ENCODE measurements at places on chromosomes 6 and 20.

GRCh38 chr20:59784365-59784764, 149.1 kb downstream of the SYCP2 start:
- DNase-seq: no peak

- DNase-seq: no peak
Measured at GRCh38 chr20:12827816-12828385, 180.9 kb upstream of the SPTLC3 start.

GRCh38 chr6:161631676-161632194, 357.9 kb upstream of the AGPAT4 start:
- DNase-seq: no peak

- no peak for DNase-seq
Measured at GRCh38 chr6:26243132-26243531, 121.9 kb upstream of the BTN3A2 start.

DNA sequence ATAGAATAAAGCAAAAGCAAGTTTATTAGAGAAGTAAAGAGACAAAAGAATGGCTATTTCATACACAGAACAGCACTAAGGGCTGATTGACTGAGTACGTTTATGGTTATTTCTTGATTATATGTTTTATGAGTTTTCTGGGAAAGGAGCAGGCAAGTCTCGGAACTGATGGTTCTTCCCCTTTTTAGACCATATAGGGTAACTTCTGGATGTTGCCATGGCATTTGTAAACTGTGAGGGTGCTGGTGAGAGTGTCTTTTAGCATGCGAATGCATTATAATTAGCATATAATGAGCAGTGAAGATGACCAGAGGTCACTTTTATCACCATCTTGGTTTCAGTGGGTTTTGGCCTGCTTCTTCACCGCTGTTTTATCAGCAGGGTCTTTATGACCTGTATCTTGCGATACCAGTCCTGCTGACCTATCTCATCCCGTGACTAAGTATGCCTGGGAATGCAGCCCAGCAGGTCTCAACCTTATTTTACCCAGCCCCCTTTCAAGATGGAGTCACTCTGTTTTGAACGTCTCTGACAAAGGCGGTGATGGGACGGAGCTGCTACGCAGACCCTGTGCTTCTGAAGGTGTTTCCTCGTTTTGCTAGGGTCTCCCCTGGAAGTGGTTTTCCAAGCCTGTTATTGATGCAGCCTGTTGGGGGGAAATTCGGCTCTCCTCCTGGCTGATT, 45.4 kb upstream of the BMP6 start:
- DNase-seq: no peak

DNA sequence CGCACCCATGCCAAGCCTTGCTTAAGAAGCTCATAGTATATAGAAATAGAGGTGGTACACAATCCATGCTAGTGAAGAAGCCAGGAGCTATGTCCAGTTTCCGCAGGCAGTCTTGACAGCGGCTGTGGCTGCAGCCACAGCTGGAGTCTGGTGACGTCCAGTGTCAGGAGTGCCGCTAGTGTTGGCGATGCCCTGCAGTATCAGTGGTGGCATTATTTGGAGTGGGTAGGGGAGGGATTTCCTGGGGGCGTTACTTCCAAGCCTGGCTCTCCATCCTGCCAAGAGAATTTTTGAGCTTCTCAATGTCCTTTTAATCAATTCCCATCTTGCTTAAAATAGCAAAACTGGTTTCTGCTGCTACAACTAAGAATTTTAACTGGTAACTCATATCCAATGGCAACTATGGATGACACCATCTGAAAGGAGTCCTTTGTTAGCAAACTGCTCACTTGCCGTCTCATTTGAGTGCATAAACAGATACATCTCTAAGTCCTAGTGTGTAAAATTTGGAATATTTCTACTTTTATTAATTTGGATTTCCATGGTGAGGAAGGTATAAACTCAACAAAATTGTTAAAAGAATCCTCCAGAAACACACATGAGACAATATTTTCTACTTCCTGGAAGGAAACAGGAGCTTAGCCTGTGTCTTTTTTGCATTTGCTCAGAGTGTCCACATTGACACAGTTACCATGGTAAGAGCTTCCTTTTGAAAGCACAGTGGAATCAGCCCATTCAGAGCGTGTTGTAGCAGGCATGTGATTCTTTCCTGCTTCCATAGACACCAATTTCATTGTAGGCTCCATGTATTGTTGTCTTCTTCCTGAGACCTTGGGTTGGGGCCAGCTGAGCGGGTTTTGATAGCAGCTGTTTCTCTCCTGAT, 44.6 kb upstream of the PXDC1 start:
- no peak for DNase-seq
